ENCODE measurements at places on chromosomes 11 and 22. TPM values are rescaled to one million over a fixed set of nuclear protein-coding genes. Genes with fewer than 3 reads are reported as not detected.

Gene TRPM5
- 0.68 TPM for total RNA-seq

Gene HEPHL1
- total RNA-seq = 0.09 TPM

Gene PHLDA2
- total RNA-seq = 12.4 TPM

Gene TMPRSS6
- not detected for total RNA-seq

Gene UBQLN3
- 2.8 TPM for total RNA-seq

Gene DGAT2
- total RNA-seq = 5.6 TPM

Gene UPK2
- not detected for total RNA-seq

Gene LDLRAD3
- 30.8 TPM for total RNA-seq

GRCh38 chr11:34168642-34169420, 63.4 kb downstream of the NAT10 start:
- peak; percentile 78 for DNase-seq

DNA sequence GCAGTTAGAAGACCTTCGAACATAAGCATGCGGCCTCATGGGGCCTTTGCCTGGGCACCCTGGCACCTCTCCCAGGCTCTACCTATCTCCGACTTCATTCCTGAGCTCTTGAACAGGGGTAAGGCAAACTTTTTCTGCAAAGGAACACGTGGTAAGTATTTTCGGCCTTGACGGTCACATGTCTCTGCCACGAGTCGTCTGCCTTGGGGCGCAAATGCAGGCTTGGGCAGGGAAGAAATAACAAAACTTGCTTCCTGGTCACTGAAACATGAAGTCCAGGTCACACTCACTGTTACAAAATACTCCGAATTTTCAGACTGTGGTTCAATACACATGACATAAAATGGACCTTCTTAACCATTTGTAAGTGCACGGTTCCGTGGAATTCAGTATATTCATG, 3.4 kb upstream of the ASCL2 start:
- no peak for DNase-seq

GRCh38 chr11:67415501-67416304, at the start of gene CARNS1:
CARNS1 (plus strand) TSS chr11:67415678; CDS start chr11:67416200, 522 bp downstream.
- DNase-seq = no peak

- DNase-seq = peak; percentile 64
These were observed 12.4 kb upstream of the KLHL35 start for GRCh38 chr11:75445315-75445953.

DNA sequence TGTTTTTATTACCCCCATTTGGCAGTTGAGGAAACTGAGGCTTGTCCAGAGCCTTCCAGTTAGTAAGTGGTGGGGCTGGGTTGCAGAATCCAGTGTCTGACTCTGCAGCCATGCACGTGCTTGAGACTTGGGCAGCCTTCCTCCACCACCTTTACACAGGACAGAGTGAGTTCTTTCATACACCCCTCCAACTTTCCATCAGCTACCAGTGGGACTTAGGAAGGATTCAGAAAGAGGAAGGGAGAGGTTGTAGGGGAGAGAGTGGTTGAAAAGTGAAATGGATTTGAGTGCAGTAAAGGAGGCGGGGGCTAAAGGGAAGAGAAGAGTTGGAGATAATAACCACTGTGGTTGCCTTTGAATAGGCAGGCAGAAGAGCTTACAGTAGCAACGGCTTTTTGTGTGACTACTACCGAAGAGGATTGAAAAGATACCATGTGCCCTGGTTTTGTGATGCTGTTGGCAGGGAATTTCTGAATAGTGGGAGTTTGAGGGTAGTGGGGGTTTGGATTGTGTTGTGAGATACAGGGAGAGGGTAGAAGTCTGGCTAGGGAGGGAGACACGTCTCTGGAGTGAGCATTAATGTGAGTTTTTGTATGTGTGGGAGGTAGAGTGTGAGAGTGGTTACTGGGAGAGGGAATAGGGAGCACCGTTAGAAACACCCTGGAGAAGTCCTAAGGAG, 1.7 kb downstream of the UVRAG start:
- DNase-seq = no peak

DNA sequence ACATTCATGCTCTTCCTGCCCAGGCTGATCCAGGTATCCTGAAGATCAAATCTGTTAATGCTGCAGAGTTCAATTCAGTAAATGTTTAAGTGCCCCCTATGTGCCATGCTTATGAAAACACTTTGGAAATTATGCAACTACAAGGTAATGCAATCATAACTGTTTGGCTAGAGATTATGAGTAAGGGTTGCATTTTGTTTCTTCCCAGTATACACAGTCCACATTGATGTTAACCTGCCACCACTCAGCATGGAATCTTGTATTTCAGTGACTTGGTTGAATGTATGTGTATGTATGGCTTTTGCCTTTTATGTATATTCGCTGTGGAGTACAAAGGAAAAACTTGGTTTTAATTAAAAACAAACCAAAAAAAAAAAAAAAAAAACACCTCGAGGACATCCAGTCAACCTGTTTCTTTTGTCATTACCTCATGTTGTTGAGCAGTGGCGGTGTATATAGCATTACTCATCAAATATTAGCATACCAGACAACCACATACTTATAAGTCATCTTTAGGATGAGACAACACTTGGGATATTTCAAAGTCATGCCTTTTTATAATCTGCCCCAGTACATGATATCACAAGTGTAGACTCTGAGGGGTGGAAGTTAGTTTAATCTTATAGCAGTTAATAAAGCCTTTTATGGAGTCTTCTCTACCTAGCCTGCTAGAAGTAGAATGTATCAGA, 86.1 kb upstream of the HORMAD2 start:
- no peak for DNase-seq

GRCh38 chr22:43481568-43482317, 69.9 kb downstream of the MPPED1 start:
- DNase-seq = no peak

DNA sequence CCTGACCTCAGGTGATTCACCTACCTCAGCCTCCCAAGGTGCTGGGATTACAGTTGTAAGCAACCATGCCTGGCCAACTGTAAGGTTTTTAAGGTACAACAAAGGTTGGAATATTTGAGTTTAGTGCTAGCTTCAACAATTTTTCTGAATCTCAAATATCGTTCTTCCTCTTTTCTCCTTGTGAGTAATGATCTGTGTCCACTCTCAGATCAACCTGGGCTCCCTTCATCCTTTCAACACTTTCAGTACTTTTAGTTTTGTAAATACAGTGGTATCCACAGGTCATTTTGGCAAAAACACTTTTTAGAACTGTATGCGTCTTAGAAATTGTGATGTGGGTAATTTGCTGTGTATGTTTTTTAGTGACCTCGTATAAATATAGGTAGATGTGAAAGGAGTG, 7.9 kb downstream of the PACS1 start:
- DNase-seq = no peak

DNA sequence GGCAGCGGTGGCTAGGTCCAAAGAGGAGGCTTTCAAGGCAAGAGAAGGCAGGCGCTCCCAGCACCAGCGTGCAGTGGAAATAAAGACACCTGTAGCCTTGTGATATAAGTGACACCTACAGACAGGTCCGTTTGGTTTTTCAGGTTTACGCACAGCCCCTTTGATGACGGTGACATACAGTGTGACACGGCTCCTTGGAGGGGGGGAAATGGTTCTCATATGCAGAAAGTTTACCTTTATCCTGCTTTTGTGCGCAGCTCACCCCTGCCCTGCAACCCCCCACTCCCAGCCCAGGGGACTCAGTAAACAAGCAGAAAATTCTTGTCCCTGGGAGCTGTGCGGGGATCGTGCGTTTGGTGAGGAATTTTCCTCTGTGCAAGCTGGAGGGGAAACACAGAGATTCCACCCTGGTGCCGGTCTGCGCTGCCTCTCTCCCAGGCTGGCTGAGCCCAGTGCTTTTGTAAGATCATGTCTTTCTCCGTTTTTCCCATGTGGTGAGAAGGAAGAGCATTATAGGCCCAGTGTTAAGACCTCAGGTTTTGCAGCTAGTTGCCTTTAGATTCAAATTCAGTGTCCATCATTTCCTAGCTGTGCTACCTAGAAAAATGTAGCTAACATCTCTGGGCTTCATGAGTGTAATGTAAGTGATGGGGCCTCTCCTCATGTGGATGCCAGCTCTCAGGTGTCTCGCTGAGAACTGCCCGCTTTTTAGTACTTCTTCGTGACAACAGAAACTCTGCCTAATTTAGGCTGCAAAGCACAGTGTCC, at the start of gene ELF5:
TSS of gene ELF5 (minus strand) at position 113 of the 768 bp plus-strand sequence. CDS start 8,045 bp downstream, outside the sequence.
- DNase-seq = peak; percentile 43

DNA sequence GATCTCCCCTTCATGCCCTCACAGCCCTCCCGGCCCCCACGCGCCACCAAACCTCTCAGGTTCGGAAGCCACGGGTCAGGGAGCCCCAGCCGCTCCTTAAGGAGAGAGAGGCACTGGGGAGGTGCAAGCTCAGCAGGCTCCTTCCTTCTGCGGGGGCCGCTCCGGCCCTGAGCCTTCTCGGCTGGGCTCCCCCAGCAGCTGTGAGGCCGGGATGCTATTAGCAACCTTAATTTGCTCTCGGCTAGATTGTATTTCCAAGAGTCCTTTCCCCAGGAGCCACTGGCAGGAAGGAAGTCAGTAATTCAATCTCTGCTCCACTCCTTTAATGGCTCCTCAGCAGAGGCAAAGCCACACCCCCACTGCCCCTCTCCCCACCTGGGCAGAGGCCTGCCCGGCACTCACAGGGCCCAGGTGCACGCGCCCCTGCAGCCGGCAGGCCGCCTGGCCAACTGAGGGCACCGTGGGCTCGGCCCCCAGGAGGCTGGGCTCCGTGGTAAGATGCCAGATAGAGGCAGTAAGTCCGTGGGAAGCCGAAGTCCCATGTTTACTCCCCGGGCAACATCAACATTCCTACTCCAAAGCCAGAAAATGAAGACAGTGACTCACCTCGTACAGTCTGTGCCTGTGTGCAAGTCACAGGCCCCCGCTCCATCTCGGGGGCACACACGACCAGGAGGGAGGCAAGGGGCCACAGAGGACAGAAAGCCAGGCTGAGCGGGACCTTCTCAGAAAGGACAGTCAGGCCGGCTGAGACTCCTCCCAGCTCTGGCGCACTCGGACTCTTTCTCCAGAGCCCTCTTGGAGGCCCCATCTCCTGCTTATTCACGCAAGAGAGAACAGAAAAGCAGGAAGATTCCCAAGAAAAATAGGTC, 5.2 kb downstream of the IGSF9B start:
- no peak for DNase-seq

DNA sequence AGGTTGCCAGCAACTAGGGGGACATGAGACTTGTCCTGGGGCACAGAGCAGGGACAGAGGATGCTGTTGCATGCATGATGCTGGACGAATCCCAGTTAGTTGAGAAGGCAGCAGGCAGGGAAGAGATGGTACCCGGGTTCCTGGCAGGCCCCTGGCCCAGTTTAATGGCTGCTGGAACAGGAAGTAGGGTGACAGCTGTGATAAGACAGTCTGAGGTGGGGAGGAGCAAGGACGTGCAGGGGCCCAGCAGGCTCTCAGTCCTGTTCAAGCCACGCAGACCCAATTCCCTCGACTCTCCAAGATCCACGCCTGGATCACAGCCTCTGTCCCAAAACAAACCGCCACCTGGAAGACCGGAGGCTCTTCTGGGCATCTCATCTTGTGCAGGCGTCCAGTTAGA, 32.0 kb downstream of the LRRC10B start:
- DNase-seq = no peak

DNA sequence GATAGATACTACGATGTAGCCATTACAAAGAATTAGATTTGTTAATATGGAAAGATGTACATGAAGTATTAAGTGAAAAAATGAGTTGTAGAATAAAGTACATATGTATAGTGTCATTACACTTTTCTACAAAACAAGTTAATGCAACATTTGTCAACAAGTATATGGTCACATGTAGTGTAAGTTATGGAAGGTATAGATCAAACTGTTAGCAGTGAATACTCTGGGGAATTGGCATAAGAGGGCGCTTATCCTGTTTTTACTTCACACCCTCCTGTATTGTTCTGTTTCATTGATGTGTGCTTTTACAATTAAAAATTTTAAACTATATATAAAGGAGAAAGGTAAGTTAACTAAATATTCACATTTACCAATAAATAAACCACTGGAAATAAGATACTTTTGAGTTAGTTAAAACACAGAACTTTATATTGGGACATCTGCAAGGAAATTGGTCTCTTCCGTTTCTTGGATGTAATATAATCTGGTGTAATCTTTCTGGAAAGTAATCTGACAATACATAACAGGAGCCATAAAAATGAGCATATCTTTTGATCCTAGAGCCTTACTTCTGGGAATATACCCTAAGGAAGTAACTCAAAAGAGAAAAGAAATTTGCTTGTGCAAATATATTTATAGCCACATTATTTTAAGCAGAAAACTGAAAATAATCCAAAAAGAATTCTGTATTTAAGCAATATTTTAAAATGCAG, 34.5 kb downstream of the CSTPP1 start:
- no peak for DNase-seq
